ENCODE measurements at places on chromosomes 13 and 19.
A peak's percentile ranks its signal among the peaks of the same experiment; 100 is the strongest.

GRCh38 chr13:50149932-50150331, 134.7 kb downstream of the KCNRG start:
- DNase-seq: no peak

DNA sequence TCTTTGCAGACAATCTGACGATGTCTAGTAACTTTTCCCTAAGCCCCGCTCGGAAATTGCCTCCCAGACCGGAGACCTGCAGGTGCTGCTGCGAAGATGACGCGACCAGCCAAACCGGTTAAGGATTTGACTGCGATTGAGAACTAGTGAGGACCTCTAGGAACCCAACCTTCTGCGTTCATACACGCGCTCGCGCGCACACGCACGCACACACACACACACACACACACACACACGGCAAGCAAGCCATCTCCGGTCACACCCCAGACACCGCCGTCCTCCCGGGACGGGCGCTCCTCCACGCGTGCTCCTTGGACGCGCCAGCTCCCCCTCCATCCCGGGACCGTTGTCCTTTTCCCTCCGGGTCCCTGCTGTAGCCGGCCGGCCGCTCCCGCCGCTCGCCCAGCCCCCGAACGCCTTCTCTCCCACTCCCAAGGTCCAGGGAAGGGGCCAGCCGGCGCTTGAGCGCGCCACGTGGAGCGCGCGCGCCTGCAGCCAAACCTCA, 1.2 kb downstream of the TBC1D4 start:
- peak; percentile 53 for DNase-seq

DNA sequence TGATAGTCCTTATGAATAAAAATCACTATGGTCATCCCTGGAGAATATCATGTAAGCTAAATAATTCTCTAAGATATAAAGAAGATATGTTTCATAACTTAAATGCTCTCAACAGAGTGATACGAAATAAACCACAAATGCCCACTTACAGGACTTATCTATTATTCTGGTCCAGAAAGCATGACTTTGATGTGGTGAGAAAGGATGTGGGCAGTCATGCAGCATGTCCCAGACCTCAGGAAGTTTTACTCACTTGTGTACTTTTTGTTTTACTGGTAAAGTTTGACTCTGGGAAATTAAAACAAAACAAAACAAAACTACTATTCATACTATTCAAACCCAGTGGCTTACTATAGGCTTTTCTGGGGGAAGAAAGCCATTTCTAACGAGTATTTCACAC, 483.2 kb upstream of the SLITRK6 start:
- DNase-seq: no peak

DNA sequence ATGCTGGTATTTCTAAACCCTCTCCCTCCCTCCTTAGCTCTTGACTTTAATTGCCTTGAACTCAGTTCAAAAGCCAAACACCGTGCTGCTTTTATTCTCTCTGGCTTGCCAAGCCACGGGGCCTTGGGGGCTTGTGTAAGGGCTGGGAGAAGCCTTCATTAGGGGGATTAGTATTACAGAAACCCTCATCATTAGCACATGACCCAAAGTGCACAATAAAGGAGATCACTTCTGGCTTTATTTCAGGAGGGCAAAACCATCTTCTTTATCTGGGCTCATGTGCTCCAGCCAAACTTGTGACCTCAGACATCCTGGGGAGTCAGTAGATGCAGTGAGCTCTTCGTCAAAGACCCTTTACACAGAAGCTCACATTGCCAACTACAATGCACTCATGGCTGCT, at the start of gene DCT:
Gene DCT, minus strand, starts transcription at position 67 of the 400 bp plus-strand sequence. CDS start 427 bp downstream, outside the sequence.
- DNase-seq: no peak

DNA sequence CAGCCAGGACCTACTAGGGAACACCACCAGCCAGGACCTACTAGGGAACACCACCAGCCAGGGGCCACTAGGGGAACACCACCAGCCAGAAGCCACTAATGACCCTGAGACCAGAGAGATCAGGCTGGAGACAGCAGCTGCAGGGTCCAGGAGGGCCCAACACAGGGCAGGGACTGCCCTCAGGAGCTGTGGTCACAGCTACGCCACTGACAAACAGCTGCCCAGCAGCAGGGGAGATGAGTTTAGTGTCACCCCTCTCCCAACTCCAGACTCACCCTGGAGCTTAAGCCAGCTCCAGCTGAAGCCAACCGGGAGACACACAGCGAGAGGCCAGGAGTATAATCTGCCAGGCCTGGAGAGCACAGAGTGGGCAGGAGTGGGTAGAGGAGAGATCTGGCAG, 25.7 kb downstream of the TUBGCP3 start:
- DNase-seq: no peak

Measured in fibroblast of skin of right biceps (primary cell).